ENCODE measurements at places on chromosomes 4 and X.

DNA sequence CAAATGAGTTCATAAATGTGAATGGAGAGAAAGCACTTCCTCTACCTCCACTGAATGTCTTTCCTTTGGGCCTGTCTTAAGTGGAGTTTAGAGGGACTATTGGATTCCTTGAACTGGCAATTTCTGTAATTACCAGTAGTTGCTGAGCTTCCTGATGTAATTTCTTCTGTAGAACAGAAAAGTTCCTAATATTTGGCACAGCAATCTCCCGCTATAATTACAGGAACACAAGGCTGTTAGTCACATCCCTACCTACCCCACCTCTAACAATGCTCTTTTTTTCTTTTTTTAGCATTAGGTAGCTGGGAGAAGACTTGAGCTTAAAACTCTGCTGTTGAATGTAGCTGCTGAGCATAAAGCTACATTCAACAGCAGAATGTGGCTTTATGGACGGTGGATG lies 24.8 kb upstream of the RBPJ start:
- DNase-seq, result no peak

GRCh38 chr4:55259294-55259693 lies 86.7 kb upstream of the SRD5A3 start:
- no peak for DNase-seq

GRCh38 chr4:175739612-175740011 lies 72.5 kb downstream of the GPM6A start:
- no peak for DNase-seq

GRCh38 chrX:71989768-71990426 lies 79.3 kb downstream of the NHSL2 start:
- no peak for DNase-seq

- DNase-seq, result no peak
Observed at GRCh38 chrX:17563076-17563475, 174.2 kb upstream of the SCML1 start.

DNA sequence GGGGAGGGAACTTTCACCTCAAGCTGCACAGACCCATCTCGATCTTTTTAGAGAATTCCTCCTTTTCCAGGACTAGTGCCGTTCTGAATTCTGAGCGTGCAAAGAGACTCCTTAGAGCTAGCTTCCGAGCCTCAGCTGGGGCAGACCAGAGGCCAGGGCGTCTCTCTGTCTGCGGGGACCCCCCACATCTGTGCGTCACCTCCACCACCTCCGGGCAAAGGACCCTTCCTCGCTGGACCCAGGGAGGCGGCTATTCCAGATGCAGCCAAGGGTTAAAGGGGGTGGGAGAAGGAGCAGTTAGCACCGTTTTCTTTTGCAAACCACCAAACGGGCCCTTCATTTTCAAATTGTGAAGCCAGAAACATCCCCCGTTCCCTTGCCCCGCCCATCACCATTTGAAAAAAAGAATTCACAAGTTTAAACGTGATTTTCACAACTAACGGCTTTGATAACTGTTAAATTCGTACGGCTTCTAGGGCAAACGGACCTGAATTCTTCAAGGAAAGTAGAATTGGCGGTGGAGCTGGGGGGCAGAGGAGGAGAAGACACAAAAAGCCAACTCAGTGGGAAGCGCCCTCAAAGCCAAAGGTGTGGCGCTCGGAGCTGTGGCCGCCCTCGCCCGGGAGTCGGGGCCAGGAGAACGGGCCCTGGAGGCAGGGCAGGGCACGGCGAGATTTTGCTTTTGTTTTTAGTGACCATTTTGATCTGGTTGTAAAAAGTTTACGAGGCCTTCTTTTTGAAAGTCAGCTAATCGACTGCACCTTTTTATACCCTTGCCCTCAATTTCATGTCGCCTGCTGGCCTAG lies 3.3 kb upstream of the PDGFRA start:
- no peak for DNase-seq

DNA sequence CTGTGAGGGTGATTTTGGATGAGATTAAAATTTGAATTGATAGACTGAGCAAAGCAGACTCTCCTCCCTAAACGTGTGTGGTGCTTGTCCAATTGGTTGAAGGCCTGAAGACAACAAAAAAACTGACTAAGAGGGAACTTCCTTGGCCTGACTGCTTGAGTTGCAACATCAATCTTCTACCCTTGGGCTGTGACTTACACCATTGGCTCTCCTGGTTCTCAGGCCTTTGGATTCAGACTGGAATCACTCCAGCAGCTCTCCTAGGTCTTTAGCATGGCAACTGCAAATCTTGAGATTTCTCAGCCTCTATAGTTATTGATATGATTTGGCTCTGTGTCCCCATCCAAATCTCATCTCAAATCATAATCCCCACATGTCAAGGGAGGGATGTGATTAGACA lies 49.7 kb upstream of the IGFBP7 start:
- DNase-seq, result no peak

DNA sequence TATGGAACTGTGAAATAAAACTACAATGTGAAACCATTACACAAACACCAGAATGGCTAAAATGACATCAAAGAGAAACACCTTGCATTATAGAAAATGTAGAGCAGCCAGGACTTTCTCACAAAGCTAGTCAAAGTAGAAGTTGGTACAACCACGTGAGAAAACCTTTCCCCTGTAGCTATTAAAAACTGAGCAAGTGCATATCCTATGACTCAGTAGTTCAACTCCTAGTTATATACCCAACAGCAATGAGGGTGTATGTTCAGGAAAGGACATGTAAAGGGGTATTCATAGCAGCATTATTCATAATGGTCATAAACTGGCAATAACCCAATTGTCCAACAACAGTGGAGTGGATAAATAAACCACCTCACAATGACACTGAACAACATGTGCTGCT lies 177.5 kb upstream of the NUDT10 start:
- DNase-seq, result no peak

DNA sequence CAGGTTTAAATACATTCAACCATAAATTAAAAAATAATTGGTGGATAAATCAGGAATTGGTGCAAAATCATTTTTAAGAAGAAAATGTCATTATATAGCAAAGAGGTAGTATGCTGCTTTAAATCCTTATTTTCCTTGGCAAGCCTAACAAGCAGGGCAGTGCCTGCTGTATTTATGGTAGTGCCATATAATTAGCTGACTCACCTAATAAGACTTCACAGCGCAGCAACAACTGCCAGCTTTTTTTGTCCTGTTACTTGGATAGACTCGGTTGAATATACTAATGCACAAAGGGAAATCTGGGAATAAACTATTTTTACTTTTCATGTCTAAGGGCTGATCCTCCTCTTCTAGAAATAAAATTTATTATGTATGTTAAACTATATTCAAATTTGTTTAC lies 99.1 kb downstream of the SNCA start:
- DNase-seq, result no peak

DNA sequence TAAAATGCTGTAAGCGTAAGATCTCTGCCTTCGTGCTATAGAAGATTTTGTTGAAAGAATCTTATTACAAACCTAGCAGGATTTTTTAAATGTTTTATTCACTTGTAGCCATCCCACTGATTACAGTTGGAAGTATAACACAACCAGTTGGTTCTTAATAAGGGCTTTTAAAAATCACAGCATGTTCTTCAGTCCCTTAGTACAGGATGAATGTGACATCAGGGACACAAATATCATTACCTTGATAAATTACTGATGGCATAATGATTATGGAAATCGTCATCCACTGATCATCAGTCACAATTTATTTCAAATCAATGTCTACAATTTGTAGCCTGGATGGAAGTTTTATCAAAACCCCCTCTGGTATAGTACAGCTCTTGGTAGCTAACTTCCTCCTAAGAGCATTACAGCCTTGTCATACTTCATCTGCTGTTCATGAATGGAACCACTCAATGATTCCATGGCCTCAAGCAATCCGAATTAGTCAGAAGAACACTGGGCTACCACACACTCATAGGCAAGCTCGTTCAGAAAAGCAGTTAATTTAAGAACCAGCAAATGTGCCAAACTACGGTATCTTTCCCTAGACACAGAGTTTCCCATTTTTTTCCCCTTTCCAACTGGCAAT lies 389.2 kb upstream of the TENM3 start:
- no peak for DNase-seq

Data from esophagus squamous epithelium (tissue), 5 donors.